ENCODE measurements at places on chromosomes 5 and 9. TPM values are rescaled to one million over a fixed set of nuclear protein-coding genes. Genes with fewer than 3 reads are reported as not detected.

- DNase-seq = no peak
Measured at GRCh38 chr5:67311701-67312100, 115.1 kb upstream of the CD180 start.

DNA sequence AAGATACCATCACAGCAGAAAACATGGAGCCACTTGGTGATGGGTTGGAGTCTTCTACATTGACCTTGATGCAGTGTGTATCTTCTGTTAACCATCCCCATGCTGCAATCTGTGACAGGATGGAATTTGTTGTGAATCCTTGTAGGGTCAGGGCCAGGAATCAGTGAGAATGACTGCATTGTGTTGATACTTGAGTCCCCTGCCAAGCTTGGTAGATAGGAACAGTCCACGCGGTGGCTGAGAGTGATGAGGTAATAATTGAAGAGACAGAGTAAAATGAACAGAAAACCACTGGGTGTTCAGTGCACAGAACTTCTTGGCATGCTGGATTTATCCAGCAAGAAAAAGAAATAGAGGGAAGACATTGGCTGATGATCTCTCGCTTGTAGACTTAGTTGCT is 217.5 kb downstream of the MAN2A1 start:
- no peak for DNase-seq

Gene SNCAIP
- 7.8 TPM for total RNA-seq

DNA sequence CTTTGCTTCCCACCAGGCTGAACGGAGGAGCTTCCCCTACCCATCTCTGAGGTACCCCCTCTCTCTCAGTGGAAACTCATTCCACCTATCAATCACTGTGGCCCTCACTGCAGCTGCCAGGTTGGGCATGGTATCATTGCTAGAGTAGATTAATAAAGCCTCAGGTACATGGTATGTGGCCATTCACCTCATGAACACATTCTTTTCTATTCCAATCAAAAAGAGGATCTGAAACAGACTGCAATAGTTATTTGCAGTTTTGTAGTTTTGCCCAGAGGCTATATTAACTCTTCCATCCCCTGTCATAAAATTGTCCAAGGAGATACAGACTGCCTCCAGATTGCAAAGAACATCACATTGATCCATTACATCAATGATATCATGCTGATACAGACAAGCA is 85.8 kb upstream of the MVB12B start:
- no peak for DNase-seq

Gene GRIN1
- total RNA-seq = 0.47 TPM

Gene PCDHGB6
- total RNA-seq = 7.5 TPM

Gene ZBED3
- total RNA-seq = 20.7 TPM

DNA sequence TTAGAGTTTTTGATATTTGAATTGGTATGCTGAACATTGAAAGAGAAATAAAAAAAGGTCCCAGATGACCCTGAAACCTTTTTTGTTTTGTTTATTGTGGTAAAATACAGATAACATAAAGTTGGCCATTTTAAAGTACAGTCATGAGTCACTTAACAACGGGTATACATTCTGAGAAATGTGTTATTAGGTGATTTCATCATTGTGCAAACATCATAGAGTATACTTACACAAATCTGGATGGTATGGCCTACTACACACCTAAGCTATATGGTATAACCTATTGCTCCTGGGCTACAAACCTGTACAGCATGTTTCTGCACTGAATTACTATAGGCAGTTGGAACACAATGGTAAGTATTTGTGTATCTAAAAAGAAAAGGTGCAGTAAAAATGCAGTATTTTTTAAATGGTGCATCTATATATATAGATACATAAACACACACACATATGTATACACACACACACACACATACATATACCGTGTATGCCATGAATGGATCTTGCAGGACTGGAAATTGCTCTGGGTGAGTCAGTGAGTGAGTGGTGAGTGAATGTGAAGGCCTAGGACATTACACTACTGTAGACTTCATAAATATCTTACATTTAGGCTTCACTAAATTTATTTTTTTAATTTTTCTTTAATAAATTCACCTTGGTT is 31.0 kb downstream of the TTC1 start:
- DNase-seq = no peak

GRCh38 chr9:98391867-98392266 is 136.4 kb upstream of the TBC1D2 start:
- no peak for DNase-seq

GRCh38 chr9:84841931-84842330 is 172.4 kb downstream of the NTRK2 start:
- DNase-seq = no peak
